Left ventricle myocardium superior (tissue), 1 donor: ENCODE measurements at places on chromosomes 7 and 10.

DNA sequence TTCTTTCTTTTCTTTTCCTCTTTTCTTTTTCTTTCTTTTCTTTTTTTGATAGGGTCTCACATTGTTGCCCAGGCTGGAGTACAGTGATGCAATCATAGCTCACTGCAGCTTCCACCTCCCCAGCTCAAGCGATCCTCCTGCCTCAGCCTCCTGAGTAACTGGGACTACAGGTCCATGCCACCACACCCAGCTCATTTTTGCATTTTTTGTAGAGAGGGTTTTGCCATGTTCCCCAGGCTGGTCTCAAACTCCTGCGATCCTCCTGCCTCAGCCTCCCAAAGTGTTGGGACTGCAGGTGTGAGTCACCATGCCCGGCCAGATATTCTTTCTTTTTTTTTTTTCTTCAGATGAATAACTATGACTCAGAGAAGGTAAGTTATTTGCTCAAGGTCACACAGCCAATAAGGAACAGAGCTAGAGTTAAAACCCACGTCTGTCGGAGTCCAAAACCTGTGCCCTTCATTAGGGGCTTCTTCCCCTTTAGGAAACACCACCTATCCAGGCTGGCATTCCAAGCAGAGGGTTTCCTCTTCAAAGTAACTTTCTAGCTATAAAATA is 28.1 kb upstream of the DNMBP start:
- no peak for DNase-seq

GRCh38 chr7:16450366-16450765 is 15.2 kb downstream of the SOSTDC1 start:
- DNase-seq = no peak

GRCh38 chr7:39979406-39980073 is 29.5 kb downstream of the CDK13 start:
- DNase-seq = no peak

DNA sequence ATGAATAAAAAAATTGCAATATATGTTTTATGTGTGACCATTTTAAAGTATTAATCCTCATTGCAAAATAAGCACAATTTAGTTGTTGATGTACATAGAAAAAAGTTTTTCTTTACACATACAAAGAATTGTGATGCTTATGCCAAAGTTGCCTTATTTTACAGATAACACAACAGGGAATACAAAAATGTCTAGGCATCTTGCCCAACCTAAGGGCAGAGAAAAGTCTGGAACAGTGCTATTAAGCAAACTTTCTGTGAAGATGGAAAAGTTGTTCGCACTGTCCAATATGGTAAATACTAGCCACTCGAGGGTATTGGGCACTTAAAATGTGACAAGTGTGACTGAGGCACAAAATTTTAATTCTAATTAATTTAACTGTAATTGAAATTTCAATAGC is 190.2 kb upstream of the HGF start:
- DNase-seq = no peak

DNA sequence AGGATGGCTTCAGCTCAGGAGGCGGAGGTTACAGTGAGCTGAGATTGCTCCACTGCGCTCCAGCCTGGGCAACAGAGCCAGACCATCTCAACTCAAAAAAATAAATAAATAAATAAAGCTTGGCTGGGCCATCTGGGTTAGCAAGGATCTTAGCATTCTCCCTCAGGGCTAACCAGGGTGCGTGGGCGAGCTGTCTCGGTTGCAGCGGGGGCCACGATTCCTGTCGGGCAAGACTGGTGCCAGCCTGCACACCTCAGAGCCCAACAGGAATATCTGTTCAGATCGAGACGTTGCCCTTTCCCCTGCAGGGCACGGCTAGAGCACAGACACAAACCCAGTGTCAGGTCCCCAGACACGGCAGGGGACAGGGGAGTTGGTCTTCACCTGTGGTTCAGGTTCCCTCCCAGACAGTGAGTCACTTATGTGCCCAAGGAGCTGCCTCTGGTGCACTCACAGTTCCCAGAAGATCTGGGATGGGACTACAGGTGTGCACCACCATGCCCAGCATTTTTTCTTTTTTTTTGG is 75.5 kb upstream of the GTF2I start:
- no peak for DNase-seq

DNA sequence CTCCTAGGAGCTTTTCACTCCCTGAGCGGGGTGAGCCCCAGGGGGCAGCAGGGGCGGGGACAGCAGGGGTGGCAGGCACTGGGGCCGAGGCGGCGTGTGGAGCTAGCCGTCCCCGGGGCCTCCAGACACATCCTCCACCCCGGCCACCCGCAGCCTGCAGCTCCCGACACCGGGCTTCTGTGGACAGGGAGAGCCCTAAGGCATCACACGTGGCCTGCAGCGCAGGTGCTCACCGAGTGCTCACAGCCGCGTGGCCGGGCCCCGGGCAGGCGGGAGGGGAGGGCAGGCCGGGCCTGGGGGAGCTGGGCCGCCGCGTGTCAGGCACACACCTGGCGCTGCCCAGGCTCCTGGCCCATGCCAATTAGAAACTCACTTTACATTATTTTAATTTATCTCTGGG is 51.4 kb downstream of the MICALL2 start:
- DNase-seq = no peak

DNA sequence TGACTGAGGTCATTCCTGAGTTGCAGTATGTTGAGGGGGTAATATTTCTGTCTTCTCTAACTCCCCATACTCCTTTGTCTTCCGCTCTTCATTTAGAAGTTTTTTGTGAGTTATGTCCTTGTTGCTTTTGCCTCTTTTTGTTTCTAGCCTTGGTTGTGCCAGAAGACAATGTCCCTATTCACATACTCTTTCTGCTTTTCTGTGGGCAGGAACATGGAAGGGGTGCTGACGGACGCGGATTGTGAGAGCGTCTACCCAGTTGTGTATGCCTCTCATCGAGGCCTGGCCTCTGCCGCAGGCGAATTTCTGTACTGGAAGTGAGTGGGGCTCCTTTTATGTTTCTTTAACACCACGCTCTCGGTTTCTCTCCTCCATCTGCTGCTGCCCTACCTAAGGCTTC is 20.5 kb downstream of the STAG3 start:
- DNase-seq = no peak

DNA sequence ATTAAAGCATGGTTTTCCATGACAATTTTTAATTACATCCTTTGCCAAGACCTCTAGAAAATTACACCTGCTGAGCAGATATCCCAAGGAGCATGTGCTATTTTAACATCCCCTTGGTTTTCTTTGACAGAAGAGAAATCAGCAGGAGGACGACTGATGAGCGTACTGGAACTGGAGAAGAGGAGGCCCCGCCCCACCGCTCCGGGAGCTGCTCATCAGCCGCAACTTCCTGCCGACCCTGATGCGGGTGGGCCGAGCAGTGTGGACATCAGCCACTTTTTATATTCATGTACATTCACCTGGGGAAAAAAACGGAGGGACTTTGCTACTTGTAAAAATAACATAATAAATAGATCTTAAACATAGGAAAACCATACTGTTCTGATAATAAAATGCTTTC is 54.2 kb downstream of the CDC123 start:
- no peak for DNase-seq

DNA sequence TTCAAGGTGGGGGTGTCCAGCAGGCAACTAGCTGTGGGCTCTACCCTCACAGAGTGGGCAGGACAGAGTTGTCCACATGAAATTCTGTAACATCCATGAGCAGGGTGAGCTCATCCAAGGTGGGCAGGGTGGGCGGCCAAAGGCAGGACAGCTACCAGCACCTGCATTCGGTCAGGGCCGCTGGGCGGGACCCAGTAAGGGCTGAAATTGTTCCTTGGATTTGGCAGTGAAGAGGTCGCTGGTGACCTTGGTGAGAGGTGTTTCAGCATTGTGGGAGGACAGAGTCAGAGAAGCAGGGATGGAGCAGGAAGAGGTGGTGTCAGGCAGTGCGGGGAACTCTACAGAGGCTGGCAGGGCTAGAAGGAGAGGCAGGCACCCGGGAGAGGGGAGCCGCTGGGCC is 23.9 kb downstream of the ADCYAP1R1 start:
- no peak for DNase-seq

DNA sequence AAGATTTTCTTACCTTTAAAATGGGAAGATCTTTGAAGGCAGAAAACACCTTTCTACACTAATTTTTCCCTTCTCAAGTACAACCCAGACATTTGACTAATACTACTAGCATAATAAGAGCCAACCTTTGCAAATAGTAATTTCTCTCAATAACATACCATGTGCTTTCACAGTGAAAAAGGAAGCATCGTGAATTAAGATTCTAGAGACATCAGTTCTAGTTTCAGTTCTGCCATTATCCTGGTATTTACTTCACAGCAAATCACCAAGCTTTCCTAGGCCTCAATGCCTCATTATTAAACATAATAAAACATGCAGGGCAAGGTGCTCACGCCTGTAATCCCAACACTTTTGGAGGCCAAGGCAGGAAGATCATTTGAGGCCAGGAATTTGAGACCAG is 24.9 kb downstream of the GSAP start:
- no peak for DNase-seq

DNA sequence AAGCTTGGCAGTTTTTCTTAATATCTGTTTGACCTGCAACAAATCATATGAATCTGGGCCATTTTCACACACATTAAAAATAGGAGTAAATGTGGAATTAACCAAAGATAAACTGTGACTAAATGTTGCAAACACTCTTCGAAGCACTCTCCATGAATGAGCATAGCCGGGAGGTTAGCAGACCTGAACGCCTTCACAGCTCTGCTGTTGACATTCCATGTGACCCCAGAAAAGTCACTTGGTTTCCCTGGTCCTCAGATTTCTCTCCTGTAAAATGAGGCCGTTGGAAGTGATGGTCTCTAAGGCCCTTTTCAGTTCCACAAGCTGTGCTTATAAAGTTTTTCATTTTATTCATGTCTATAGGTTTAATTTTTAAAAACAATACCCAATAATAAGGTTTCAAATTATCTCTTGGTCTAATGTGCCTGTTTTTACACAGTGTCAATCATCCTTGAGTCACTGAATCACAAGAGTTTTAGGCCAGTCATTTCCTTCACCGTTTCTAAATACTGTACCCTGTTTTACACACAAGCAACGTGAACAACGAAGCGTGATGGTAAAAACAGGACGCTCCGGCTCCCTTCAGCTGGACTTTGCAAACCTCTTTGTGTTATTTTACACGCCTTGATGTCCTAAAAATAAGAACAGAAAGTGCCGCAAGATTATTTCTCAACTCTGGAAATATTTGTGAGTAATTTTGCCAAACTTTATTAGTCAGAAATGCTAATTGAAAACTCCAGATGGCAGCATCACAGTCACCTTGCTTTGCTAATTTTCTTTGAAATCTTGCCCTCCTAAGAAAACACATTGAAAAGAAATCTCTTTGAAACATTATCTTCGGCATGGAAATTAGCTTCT is 38.6 kb upstream of the MET start:
- no peak for DNase-seq

DNA sequence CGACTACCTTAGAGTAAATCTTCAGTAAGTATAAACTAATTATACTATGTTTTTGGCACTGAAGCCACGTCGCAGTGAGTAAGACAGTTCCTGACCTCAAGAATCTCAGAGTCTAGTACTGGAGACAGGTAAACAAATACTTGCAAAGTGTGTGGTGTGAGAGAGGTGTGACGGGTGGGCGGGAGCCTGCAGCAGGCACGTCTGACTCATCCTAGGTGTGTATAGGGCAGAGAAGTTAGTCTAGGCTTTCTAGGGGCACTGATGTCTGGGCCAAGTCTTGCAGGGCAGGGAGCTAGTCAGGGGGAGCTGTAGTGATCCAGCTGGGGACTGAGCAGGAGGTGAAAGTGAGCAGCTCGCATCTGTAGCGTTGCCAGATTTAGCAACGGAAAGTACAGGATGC is 35.9 kb upstream of the SFTPD start:
- DNase-seq = no peak

DNA sequence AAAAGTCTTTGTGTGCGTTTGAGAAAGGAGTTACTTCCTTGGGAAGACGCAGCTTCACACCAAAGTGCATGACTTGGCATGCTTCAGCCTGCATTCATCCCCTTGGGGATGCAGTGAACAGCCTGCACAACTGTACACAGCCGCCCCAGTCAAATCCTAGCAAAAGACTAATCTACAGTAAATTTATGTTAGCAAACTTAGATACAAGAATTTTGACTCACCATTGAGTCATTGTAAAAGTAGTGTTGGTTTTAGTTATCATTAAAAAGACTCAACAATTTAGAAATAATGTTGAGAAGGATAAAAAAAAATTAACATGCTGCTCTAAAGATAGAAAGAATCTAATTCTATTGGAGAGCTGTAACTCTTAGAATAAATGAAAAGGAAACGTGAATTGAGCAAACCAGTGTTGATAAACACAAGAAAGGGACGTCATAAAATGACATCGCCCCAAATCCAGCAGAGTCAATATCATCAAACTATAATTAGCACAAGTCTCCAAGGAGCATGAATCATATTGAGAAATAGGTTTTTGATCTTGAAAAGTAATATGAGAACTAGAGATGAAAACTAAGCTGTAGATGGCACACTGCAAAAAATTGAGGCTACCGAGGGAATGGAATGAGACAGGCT is 11.9 kb upstream of the OPTN start:
- DNase-seq = no peak

- no peak for DNase-seq
Measured at GRCh38 chr10:78620985-78621799, 447.6 kb upstream of the ZMIZ1 start.

DNA sequence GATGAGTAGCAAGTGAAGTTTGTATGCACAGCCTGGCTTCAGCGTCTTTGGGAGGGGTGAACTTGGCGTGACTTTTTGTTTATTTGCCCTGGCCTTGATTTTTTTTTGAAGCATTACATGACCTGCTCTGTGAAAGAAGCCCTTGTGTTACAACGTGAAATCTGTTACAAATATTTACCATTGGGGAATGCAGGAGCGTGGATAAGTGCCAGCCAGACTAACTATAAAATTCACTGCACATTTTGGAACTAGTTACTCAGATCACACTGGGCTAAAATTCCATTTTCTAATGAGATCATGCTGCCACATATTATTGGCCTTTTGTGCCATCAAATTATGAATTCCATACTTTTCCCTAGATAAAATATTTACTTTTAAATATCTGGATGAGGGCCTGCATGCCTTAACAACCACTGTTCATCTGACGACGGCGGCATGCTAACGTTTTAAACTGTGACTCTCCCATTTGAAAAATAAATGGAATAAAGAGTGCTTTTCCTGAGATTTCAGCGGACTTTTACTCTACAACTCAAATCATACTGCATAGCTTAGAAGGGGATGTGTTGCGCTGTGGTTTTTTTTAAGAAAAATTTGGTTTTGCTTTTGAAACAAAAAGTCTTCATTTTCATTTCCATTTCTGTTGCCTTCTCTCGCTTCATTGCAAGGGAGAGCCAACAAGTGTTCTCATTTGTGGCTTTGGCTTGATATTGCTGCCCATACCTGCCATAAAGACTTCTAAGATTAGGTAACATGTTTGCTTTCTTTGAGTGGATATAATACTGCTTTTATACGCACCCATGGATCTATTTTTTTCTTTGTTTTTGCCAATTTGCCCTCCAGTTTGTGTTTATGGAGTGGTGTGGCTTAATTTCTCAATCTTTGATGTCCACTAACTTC is 352.2 kb downstream of the TFEC start:
- DNase-seq = no peak

GRCh38 chr10:75109459-75109778 is 2.0 kb upstream of the SAMD8 start:
- no peak for DNase-seq

- no peak for DNase-seq
Measured at GRCh38 chr10:15742836-15743235, 23.1 kb upstream of the ITGA8 start.
